ENCODE measurements at places on chromosomes 3 and 15.

GRCh38 chr3:144109944-144110343, 138.3 kb downstream of the DIPK2A start:
- no peak for DNase-seq

GRCh38 chr3:171219258-171219657, 192.7 kb upstream of the SLC2A2 start:
- no peak for DNase-seq

GRCh38 chr3:124439603-124440002, 290.6 kb upstream of the UMPS start:
- DNase-seq: no peak

DNA sequence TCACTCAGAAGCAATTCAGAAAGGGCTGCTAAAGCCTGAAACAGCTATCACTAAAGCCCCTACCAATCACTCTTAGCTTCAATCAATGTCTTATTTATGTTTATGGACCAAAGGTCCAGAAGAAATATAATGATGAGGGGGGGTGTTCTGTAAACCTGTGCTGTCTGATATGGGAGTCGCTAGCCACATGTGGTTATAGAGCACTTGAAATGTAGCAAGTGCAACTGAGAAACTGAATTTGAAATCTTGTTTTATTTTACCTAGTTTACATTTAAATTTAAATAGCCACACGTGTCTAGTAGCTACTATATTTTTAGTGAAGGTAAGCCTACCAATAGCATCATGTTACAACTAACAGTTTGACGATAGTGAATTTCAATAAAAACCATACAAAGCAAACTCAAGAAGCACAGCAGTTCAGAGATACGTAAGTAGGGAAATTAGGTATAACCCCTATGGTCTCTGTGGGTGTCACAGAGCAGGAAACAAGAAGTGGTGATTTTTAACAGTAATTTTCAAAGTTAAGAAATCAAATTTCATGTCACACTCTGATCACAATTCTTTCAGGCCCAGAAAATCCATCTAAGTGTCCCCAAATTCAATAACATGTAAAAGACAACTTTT, 3.6 kb downstream of the POU1F1 start:
- DNase-seq: no peak

DNA sequence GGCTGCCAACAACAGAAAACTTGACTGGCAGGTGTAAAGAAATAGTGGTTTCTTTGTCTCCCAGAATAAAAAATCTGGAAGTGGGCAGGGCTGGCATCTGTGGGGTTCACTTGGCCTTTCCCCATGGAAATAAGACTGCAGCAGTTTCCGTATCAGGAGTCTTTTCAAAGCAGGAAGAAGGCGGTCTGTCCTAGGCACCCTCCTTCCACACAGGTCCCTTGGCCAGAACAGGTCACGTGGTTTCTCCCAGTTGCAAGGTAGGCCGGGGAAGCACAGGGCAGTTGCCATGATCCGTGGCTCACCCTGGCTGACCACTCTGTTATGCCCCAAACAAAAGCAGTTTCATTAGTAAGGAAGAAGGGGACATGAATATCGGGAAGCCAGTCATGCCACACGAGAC, 45.4 kb downstream of the ZDHHC19 start:
- DNase-seq: no peak

DNA sequence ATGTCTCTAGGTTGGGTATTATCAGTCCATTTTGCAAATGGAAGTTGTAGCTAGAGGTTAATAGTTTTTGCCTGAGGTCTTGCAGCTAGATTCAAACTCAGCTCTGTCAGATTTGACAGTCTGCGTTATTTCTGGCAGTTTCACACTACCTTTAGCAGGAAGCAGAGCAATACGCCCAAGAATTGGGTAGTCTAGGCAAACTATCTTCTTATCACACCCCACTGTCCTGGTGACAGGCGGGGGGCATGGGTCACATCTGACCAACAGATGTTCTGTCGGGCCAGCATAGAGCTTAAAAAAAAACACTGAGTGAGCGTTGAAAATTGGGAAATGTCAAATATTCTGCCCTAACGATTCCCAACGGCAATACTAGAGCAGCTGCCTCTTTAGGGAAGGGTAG, 5.7 kb downstream of the GPR160 start:
- DNase-seq: no peak

DNA sequence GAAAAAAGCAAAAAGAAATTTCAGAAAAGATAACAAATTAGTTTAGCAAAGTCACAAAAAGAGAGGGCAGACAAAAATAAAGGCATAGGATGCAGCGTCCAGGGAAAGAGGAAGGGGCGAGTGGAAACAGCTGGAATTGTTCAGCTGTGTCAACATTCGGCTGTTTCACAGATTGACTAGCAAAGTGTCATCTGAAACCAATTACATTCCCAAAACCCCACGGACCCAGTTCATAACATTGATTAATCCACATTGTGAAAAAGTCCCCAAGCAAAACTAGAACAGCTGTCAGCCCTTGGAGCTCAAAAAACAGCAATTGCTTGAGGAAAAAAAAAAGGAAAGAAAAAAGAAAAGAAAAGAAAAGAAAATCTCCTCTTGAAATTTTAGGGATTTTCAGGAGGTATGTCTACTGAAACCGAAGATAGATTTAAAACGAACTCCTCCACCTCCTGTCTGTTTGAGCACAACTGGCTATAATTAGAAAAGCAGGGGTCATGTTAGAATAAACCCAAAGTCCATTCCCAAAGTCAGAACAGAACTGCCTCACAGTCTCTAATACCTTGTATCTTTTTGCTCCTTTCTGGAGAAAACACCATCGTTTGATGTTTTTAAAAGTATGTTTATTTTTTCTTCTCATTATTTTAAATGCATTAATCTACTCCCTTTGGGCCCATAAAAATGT, 159.6 kb downstream of the RORA start:
- DNase-seq: no peak

DNA sequence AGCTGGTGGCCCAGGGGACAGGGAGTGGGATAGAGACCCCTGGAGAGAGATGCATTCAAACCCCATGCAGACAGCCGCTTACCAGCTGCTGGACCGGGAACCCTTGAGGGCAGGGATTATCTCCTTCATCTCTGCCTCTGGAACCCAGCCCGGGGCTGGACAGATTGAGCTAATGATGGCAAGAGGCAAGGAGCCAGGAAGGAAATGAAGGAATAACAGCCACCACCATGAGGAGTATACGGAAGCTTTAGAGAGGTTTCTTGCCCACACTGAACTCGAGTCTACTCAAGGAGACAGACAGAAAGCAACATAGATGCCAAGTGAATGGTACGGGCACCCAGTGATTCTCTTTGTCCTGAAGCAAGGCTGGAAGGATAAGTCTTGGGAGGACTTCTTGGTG, 23.2 kb downstream of the HAPLN3 start:
- no peak for DNase-seq

All from amniotic epithelial cell (primary cell).